ENCODE measurements at places on chromosomes 1 and 21. TPM values are rescaled to one million over a fixed set of nuclear protein-coding genes. Genes with fewer than 3 reads are reported as not detected.

PRRX1 gene
- total RNA-seq, result 0.31 TPM

POTED gene
- not detected for total RNA-seq

SLAMF9 gene
- not detected for total RNA-seq

HES3 gene
- total RNA-seq, result 78.3 TPM

Data from WTC11 (cell line).